ENCODE measurements at places on chromosomes 3 and 15.

DNA sequence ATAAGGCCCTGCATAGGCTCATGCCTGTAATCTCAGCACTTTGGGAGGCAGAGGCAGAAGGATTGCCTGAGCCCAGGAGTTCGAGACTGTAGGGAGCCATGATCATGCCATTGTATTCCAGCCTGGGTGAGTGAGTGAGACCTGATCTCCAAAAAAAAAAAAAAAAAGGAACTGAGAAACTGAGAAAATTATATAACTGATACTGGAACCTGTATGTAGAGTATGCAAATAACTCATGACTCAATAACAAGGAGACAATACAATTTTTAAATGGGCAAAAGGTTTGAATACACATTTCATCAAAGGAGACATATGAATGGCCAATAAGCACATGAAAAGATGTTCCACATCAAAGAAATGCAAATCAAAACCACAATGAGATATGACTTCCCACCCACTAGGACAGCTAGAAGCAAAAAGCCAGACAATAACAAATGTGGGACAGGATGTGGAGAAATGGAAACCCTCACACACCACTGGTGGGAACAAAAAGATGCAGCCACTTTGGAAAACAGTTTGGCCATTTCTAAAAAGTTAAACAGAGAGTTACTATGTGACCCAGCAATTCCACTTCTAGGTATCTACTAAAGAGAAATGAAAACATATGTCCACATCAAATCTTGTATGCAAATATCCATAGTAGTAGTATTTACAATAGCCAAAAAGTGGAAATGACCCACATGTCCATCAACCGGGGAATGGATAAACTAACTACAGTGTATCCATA lies 70.7 kb downstream of the IQSEC1 start:
- DNase-seq, result no peak

- no peak for DNase-seq
Measured at GRCh38 chr3:142124243-142124642, 25.1 kb downstream of the TFDP2 start.

GRCh38 chr3:136883967-136884720 lies 22.1 kb downstream of the NCK1 start:
- DNase-seq, result no peak

- DNase-seq, result no peak
Measured at GRCh38 chr3:123289391-123290106, 87.8 kb downstream of the SEC22A start.

- peak; percentile 61 for DNase-seq
Measured at GRCh38 chr3:86988235-86988634, 2.7 kb downstream of the VGLL3 start.

DNA sequence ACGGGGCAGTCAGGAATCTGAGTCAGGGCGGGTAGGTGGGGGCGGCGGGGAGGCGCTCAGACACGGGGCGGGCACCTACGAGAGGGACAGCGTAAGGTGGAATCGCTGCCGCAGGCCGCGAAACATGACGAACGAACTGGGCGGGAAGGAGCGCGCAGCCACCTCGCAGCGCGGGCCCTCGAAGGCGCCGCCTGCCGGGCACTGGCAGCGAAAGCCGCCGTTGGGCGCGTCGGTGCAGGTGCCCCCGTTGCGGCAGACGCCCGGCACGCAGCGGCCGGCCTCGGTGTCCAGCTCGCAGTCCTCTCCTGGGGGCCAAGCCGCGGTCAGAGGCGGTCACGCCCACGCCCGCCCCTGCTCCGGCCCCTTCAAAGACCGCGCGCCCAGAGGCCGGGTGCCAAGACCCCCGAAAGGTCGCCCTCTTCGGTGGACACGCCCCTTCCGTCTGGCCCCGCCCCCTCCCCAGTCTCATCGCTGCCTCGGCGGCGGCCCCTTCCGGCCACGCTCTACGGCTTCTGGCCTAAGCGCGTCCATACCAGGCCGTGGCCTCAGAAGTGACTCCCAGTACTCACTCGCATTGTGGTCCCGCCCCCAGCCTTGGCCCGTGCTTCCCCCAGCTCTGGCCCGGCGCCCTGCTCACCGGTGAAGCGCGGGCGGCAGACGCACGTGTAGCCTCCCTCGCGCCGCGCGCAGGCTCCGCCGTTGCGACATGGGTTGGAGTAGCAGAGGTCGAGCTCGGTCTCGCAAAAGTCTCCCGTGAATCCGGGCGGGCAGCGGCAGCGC lies 6.4 kb downstream of the CELSR3 start:
- no peak for DNase-seq

DNA sequence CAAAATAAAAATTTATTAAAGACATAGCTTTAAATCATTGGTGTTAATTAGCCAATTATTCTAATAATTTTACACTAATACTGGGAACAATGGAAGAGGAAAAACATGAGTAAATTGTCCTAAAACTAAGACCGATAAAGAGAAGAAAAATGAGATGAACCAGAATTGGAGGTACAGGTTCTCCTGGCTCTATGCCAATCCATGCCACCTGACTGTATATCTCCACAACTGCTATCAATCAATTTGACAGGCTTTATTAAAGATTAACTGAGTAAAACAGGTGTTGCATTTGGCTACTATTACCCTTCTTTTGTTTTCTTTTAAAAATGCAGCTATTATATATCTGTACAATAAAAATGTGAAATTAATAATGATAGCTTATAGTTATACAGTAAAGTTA lies 850.0 kb downstream of the CADM2 start:
- DNase-seq, result no peak

DNA sequence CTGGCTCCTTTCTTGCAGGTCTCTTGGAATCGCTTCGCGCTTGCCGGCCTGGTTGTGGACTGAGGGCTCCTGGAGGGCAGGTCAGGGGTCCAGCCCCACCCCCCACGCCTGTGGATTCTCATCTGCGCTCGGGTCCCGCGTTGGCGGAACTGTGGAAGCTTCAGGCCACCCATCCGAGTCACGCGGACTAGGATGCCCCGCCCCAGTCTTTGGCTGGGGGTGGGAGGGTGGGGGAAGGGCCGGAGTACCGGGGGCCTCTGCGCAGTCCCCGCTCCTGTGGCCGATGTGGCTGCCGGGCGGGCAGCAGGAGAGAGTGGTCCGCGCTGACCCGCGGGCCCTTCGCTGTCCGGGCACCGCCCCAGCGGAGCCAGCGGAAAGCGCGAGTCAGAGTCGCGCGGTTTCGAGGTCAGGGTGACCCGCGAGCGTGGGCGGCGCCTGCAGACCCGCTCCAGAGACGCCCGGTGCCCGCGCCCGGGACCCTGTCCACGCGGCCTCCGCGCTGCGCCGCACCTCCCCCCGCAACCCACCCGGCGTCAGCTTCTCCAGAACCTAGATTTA lies 114.2 kb downstream of the KLF13 start:
- no peak for DNase-seq

- no peak for DNase-seq
Measured at GRCh38 chr3:134998158-134998557, 203.1 kb downstream of the EPHB1 start.

DNA sequence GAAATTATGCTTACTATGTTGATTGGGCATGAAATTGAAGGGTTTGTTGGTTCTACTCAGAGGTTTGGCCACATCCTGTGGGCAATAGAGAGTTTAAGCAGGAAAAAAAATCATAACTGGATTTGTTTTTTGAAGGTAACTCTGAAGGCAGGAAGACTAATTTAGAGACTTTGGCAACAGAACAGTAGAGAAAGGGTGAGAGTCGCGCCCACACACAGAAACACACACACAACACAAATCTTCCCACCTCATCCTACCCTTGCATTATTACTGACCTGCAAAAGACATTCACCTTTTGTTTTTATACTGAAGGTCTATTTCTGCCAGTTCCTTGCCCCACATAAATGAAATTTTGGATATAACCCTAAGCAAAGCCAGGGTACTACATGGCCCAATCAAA lies 270.6 kb downstream of the TBL1XR1 start:
- DNase-seq, result no peak

DNA sequence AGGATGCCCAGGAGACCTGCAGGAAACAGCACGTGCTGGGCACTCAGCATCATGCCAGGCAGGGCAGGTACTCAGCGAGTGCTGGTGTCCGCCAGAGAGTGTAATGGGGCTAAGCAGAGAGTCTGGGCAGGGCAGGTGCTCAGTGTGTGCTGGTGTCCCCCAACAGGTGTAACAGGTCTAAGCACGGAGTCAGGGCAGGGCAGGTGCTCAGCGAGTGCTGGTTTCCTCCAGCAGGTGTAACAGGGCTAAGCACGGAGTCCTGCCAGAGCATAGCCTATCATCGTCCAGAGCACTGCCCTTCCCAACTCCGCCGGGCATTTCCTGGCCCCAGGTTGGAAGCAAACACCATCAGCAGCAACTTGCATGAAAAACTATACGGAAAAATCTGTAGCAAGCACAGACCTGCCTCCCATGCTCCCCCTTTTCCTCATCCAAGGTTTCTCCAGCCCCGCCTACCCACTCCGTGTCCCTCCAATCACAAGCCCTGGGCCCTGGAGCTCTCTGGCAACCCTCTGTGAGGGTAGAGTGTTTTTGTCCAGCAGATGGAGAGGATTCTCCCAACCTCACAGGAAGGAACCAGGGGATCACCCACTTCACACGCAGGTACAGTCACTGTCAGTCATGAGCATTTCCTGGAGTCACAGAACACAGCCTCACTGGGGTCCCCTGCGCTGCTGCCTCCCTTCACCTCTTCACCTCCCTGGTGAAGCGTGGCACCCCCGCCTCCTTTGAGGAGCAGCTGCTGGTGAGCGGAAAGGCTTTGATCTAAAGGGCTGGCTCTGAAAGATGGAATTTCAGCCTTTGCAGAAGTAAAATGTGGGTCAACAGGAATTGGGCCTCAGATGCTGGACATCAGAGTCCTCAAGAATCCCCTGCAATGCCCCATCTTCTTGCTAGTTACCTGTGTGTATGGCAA lies 302.5 kb downstream of the OCA2 start:
- DNase-seq, result no peak

GRCh38 chr15:84600687-84601554 lies at the start of gene ZSCAN2:
Gene ZSCAN2 (plus strand): TSS chr15:84601009. CDS start chr15:84603928, 2,919 bp downstream.
- DNase-seq, result peak; percentile 72

GRCh38 chr3:187802928-187803259 lies 57.6 kb upstream of the BCL6 start:
- no peak for DNase-seq

DNA sequence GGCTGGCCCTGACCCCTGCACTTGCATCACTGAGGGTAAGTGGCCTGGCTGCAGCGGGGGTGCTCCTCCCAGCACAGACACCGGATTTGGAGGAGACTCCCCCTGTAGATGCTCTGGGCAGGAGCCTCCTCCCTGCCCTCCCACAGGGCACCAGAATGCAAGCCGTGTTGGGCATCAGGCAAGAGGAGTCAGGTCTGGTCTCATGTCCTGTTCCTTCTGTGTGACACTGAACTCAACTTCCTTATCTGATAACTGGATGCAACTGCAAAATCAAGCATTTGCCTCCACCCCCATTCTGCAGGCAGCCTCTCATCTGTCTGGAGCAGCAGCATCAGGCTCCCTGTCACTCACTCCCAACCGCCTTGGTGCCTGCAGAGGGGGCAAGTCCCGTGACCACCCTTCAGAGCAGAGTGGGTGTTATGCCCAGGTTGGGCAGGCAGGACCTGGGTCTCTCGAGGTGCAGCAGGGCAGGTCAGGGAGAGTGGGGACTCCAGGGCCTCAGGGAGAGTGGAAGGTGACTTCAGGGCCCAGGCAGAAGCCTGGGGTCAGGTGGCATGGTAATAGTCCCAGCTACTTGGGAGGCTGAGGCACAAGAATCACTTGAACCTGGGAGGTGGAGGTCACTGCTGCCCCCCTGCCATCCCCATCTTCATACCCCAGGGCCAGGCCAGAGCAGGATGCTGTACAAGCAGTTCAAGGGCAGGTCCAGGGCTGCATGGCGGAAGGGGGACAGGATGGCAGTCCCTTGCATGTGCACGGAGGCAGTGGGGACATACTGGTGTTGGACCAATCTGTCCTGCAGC lies 10.5 kb upstream of the RPL29 start:
- no peak for DNase-seq

- DNase-seq, result no peak
Measured at GRCh38 chr3:172171396-172172075, 132.2 kb downstream of the FNDC3B start.

- no peak for DNase-seq
Measured at GRCh38 chr15:96346409-96346970, 16.0 kb downstream of the NR2F2 start.

DNA sequence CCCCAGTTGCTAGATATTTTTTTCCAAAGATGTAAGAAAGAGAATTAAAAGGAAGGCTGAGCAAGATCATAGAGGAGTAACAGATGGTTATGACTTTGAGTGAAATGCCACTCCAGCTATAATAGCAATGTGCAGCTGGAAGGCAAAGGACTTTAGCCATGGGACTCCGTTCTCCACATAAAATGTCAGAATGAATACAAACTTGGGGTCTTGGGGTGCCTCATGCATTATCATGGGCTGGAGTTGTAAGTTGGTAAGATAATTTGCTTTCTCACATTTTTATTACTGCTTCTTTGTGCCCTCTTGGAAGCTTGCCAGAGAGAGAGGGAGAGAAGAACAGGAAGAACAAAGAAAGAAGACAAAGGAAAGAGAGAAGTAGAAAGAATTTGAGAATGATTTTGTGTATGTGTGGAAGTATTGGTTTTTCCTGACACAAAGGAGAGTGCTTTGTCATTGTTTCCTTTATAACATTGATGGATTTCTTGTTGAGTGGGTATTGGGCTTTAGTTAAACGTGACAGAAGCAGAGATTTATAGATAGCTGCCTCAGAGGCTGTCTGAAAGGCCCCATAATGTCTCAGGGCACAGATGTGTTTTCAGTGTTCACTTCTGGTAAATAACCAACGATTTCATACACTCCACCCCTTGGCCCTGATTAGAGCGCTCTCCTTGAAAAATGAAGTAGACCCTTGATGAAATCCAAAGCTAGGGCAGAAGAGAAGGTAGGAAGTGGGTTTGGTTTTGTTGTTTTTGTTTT lies 715.3 kb downstream of the NR2F2 start:
- DNase-seq, result no peak

GRCh38 chr3:184737641-184738505 lies 26.0 kb upstream of the MAGEF1 start:
- peak; percentile 32 for DNase-seq

DNA sequence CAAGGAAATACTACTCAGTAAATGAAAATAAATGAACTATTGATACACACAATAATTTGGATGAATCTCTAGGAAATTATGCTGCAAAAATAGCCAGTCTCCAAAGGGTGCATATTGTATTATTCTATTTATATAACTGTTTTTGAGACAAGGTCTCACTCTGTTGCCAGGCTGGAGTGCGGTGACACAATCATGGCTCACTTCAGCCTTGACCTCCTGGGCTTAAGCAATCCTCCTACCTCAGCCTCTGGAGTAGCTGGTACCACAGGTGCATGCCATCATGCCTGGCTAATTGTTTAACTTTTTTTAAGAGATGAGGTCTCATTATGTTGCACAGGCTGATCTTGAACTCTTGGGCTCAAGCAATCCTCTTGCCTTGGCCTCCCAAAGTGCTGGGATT lies 12.5 kb downstream of the KLHDC8B start:
- DNase-seq, result no peak

Data from GM04503 (cell line).